ENCODE measurements at places on chromosomes 6 and 20. TPM values are rescaled to one million over a fixed set of nuclear protein-coding genes. Genes with fewer than 3 reads are reported as not detected.

Gene AKAP7
- 2.1 TPM for total RNA-seq

Gene GFRA4
- not detected for total RNA-seq

Gene KCNK15
- 0.57 TPM for total RNA-seq

Gene HRH3
- not detected for total RNA-seq

Gene BHLHE23
- total RNA-seq, result not detected

Gene GPR63
- 0.68 TPM for total RNA-seq

Gene CAPN11
- not detected for total RNA-seq

Gene SPATS1
- total RNA-seq, result not detected

Gene BMP2
- 0.58 TPM for total RNA-seq

Gene FOXC1
- 6.5 TPM for total RNA-seq

Gene ATP6V1G2
- 0.40 TPM for total RNA-seq

Gene CALHM4
- not detected for total RNA-seq

Gene RIMS4
- total RNA-seq, result 1.9 TPM

Gene RIPOR3
- total RNA-seq, result not detected

Gene KCNG1
- 18.8 TPM for total RNA-seq

Gene NAPB
- 3.2 TPM for total RNA-seq

Gene NKAIN4
- 6.8 TPM for total RNA-seq

Gene ANGPT4
- 0.03 TPM for total RNA-seq

Gene CTCFL
- total RNA-seq, result not detected

Gene HLA-C
- total RNA-seq, result 54.1 TPM

Gene LY6G5C
- total RNA-seq, result 1.9 TPM

Gene RSPH4A
- total RNA-seq, result 0.24 TPM

Gene HLA-DRB1
- not detected for total RNA-seq

Gene SLC35D3
- total RNA-seq, result 0.09 TPM

Gene TTK
- 22.8 TPM for total RNA-seq

Gene DSP
- 56.3 TPM for total RNA-seq

Gene C6orf132
- 1.1 TPM for total RNA-seq

Gene PSMB9
- total RNA-seq, result 16.8 TPM

Gene SASH1
- total RNA-seq, result 4.1 TPM

Gene EBF4
- 3.5 TPM for total RNA-seq

Gene DLL1
- total RNA-seq, result 0.19 TPM

Gene NKAPL
- total RNA-seq, result not detected

Gene PLA2G7
- not detected for total RNA-seq

Gene MYLK2
- 0.88 TPM for total RNA-seq

Gene CPXM1
- total RNA-seq, result not detected

Gene PPP1R3D
- 3.2 TPM for total RNA-seq

Gene SIGLEC1
- not detected for total RNA-seq

Gene CYP39A1
- total RNA-seq, result 0.09 TPM

Gene LAMP5
- total RNA-seq, result 0.05 TPM

Gene FOXP4
- total RNA-seq, result 21.8 TPM

Gene CCHCR1
- 5.7 TPM for total RNA-seq

Gene IL17A
- not detected for total RNA-seq

Gene SYCP2L
- 3.2 TPM for total RNA-seq

Gene TNFRSF21
- total RNA-seq, result 30.0 TPM

Gene MYLIP
- 3.2 TPM for total RNA-seq

Gene EEF1A2
- 177 TPM for total RNA-seq

Gene CEP250
- total RNA-seq, result 30.0 TPM

Gene ZC3H12D
- 0.07 TPM for total RNA-seq

Gene CAP2
- 13.1 TPM for total RNA-seq

Gene AIG1
- total RNA-seq, result 25.3 TPM

Gene TPX2
- total RNA-seq, result 111 TPM

Gene EYA4
- total RNA-seq, result 13.7 TPM

Gene LZTS3
- total RNA-seq, result 2.7 TPM

Gene B3GALT4
- 0.70 TPM for total RNA-seq

Gene RAD21L1
- total RNA-seq, result not detected

All from A549 treated with DMSO at 1 μM for 4 hours (cell line).